DMS53 (cell line): ENCODE measurements at places on chromosomes 3 and 15.

- no peak for DNase-seq
Measured at GRCh38 chr15:73369154-73369694, 466 bp upstream of the HCN4 start.

DNA sequence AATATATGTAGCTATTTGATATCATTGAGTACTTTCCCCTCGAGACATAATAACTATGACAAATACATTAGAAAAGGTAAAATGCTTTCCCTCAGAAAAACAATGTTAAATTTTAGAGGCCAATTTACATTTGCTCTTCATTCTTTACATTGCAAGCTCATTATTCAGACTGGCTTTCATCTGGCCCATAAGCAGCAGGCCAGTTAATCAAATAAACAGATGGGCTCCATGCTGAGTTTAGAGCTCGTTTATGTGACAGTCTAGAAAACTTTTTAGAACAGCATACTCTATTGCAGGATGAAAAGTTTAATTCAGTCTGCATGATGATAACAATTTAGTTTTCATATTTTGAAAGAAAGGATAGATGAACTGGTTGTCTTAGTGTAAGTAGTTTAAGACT lies 150.6 kb downstream of the DUT start:
- DNase-seq = no peak

DNA sequence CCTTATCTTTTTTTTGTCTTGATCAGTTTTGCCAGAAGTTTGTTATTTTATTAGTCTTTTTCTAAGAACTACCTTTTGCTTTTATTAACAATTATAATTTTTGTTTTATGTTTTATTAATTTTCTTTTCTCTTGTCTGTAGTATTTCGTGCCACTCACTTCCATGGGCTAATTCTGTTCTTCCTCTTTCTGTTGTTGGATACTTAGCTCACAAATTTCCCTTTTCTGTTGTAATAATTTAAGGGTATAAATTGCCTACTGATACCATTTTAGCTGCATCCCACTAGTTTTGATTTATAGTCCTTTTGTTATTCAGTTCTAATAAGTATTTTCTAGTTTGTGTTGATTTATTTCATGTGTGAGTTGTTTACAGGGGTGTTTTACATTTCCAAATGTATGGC lies 48.6 kb downstream of the SNRK start:
- no peak for DNase-seq

- no peak for DNase-seq
Measured at GRCh38 chr3:72323773-72324172, 524.5 kb downstream of the SHQ1 start.

- no peak for DNase-seq
Measured at GRCh38 chr3:52149021-52149420, 5.2 kb downstream of the POC1A start.

- DNase-seq = no peak
Measured at GRCh38 chr3:177060492-177060891, 136.8 kb downstream of the TBL1XR1 start.

- DNase-seq = no peak
Measured at GRCh38 chr3:8239095-8239494, 262.5 kb upstream of the LMCD1 start.

DNA sequence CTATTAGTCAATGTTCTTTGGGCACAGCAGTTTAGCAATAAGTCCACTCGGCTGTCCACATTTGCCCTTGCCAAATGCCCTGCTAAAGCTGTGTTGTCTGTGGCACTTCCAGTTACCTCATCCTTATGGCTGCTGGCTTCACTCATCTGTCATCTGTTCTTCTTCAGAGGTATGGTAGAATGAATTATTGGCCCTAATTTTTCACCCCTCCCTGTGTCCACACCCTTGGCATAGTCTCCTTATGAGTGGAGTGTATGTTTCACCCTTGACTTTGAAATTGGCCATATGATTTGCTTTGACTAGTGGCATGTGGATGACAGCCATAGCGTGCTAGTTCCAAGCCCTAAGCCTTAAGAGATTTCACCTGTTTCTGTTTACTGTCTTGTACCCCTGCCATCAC lies 72.1 kb upstream of the EPHB1 start:
- no peak for DNase-seq

DNA sequence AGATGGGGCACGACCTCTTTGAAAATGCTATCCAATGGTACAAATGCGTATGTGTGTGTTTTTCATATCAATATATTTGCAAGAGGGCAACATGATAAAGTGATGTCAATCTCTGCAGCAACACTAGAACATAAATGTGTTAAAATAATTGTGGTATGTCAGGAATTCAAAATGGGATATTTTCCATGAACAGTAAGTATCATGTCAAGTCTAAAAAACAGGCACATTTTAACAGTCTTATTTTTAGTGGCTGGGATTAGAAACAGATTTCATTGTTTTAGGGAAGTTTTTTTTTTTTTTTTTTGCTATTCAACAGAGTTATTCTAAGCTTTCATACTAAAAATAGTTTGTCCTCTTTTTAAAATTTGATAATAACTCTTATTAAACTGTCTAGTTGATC lies 209.8 kb downstream of the GAP43 start:
- DNase-seq = no peak

GRCh38 chr3:50503504-50504342 lies at the start of gene CACNA2D2:
CACNA2D2 (minus strand) TSS chr3:50503634; CDS start chr3:50503423, 211 bp downstream.
- peak; percentile 60 for DNase-seq

DNA sequence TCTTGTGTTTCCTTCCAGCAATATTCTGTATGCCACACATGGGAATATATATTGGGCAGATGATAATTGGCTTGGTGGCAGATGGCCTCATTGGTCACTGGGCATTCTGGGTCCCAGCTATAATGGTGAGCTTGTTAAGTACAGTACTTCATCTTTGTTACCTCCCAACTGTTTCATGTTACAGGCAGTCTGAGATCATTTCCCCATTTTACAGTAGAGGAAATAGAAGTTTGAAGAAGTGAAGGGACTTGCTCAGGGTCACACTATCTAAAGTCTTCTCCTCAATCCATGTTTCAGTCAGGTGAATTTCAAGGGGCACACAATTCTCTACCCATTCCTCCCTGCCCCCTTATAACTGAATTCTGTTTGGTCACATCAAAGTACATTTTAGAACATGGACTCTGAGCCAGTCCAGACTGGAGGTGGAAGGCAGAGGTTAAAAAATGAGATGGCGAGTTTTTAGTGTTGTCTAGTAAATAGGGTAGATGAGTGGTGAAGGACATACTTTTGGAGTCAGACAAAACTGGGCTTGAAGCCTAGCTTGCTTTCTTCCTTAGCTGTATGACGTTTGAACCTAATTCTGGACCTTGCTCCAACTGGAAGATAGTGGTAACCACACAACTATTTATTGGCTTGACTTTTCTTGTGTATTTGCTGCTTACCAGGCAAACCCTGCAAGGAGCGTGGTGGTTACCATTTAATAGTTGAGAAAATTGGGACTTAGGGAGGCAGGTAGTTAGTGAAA lies 2.5 kb downstream of the EEFSEC start:
- no peak for DNase-seq

GRCh38 chr15:78359041-78359808 lies 19.1 kb downstream of the CRABP1 start:
- no peak for DNase-seq

DNA sequence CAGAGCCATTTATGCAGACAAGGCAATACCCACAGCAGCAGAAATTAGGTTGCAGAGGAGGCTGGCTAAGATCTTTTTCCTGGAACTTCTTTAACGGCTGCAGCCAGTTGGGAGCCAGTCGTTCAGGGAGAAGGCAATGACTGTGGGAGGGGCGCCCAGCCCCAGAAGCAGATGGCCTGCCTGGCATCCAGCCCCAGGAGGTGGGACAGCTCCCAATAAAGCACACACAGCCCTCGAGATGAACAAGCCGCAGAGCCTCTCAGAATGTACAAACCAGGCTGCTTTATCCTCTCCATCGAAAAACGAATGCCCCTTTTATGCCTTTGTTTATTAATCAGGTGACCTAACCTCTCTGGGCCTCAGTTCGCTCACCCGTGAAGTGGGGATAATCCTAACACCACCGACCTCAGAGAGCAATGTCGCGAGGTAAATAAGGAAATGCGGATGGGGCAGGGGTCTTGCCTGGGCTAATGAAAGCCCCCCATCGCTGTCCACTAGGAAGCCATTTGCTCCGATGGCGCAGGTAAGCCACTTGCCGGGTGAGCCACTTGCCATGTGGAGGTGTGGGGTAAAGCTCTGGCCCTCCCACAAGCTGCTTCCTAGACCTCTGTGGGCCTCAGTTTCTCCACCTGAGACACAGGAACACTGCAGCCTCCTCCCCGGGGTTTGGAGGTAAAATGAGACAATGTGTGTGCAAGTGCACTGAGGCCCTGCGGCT lies 35.8 kb downstream of the MGLL start:
- no peak for DNase-seq

DNA sequence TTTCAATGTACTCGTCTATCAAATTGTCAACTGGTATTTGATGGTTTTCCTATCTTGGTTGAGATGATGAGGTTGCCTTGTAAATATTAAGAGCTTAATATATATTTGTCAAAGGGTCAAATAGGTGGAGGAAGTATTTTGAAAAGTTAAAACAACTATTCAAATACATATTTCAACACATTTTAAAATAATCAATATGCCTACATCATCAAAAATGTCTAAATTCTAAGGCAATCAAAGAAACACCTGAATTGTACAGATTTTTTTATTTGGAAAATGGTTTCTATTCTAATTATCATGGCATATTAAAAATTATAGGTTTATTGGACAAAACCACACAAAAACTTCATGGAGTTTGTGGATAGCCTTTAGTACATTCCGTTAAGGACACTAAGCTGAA lies 461.4 kb upstream of the ONECUT1 start:
- DNase-seq = no peak

- DNase-seq = no peak
Measured at GRCh38 chr3:148998715-148999423, 7.5 kb downstream of the GYG1 start.

GRCh38 chr3:86996261-86996955 lies 5.5 kb upstream of the VGLL3 start:
- no peak for DNase-seq

GRCh38 chr3:52633786-52634185 lies 51.9 kb downstream of the PBRM1 start:
- no peak for DNase-seq

DNA sequence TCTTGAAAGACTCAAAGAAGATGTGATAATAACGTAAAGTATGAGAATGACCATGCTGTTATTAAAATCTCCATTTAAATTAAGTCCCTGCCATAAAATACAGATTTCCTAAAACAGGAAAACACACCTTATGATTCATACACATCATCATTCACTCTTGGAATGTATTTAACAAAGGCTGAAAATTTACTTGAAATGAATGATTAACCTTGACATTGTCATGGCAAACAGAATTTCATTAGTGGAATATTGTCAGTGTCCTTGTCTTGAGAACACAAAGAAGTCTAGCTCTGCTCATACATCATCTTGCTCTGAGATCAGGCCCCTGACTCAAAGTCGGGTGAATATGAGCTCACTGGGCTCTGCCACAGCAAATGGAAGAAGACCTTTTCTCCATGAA lies 313.9 kb downstream of the FGF12 start:
- no peak for DNase-seq

GRCh38 chr3:39346785-39347585 lies 17.5 kb downstream of the CCR8 start:
- DNase-seq = no peak

- no peak for DNase-seq
Measured at GRCh38 chr3:47692158-47692557, 89.5 kb downstream of the SMARCC1 start.

GRCh38 chr3:177421481-177421785 lies 224.2 kb upstream of the TBL1XR1 start:
- DNase-seq = no peak
